ENCODE measurements at places on chromosomes 11 and 22.

- no peak for DNase-seq
These were observed 3.7 kb downstream of the TST start for GRCh38 chr22:37015587-37015878.

DNA sequence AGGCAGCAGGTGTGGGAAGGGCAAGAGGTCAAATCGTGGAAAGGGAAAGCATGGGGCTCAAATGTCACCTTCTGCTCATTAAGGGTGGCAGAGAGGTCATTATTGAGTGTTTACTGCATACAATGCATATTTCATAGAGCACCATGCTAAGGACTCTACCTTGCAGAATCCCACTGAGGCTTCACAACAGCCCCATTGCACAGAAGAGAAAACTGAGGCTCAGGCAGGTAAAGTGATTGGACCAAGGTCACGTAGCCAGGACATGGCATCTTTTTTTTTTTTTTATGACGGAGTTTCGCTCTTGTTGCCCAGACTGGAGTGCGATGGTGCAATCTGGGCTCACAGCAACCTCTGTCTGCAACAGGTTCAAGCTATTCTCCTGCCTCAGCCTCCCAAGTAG, 7.8 kb downstream of the FLRT1 start:
- DNase-seq: no peak

DNA sequence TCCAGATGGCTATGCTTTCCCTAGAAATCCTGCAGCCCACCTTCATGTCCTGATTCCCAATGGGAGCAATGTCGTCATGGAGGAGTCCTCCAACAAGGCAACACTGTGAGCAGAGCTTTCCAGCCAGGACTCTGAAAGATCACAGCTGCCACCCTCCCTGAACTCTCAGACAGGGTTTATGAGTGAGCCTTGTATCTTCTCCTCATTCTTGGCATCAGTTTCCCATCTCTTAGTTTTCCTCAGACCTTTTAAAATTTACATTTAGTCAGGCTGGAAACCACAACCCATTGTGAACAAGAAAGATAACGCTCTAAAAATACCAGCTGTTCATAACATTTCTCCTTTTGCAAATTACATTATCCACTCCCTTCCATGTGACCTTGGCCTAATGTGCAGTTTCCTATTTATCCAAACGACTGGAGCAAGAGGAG, 15.6 kb upstream of the LYVE1 start:
- DNase-seq: no peak

GRCh38 chr11:71418643-71419042, 29.6 kb downstream of the DHCR7 start:
- DNase-seq: no peak

DNA sequence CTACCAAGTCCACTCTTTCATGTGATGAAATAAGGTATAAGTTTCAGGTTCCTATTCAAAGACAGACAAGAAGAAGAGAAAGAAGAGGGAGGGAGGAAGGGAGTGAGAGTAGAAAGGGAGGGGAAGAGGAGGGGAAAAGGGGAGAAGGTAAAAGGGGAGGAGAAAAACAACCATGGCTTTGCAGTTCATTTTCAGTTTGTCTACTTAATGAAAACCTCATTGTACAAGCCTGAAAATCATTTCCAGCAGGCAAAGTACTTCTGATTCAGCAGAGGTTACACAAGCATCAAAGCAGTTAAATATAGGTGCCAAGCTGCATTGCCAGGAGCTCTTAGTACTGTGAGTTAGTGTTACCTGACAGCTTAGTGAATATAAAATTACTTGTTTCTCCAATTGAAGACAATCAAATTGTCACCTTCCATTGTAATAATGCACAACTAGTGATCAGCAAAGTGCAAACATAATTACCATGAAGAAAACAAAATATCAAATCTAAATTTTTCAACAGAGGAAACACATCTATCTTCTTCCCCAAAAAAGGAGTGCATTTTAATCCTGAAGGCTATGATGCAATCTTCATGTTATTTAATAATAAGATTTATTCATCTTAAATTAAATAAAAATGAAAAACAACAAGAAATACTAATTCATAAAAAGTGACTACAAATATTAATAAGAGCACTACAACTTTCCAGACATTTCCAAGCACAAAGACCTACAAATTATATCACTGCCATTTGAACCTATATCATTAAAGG, 8.2 kb downstream of the SOX6 start:
- DNase-seq: no peak

GRCh38 chr22:40449676-40450035, 79.3 kb downstream of the SGSM3 start:
- no peak for DNase-seq

GRCh38 chr11:16606784-16607674, 131.4 kb upstream of the C11orf58 start:
- no peak for DNase-seq

DNA sequence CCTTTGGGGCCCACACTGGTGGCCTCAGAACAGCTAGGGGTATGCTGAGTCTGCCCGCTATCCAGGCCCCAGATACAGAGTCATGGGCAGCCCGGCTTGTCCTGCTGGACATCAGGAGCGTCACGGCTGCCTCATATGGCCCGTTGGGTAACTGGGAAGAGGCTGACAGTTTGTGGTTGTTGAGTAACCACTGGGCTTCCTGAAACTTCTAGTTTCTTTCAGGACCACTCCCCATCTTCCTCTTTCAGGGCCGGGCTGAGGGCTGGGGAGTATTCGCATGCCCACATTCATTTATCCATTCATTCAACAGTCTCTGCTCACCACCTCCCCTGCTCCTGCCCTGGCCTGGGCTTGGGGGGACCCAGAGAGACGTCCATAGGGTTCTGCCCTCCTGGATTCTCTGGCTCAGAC, 13.4 kb upstream of the P2RY2 start:
- no peak for DNase-seq

- no peak for DNase-seq
These were observed 66.7 kb downstream of the EFCAB6 start for GRCh38 chr22:43745411-43745770.

GRCh38 chr11:95414217-95414616, 183.2 kb upstream of the SESN3 start:
- DNase-seq: no peak

DNA sequence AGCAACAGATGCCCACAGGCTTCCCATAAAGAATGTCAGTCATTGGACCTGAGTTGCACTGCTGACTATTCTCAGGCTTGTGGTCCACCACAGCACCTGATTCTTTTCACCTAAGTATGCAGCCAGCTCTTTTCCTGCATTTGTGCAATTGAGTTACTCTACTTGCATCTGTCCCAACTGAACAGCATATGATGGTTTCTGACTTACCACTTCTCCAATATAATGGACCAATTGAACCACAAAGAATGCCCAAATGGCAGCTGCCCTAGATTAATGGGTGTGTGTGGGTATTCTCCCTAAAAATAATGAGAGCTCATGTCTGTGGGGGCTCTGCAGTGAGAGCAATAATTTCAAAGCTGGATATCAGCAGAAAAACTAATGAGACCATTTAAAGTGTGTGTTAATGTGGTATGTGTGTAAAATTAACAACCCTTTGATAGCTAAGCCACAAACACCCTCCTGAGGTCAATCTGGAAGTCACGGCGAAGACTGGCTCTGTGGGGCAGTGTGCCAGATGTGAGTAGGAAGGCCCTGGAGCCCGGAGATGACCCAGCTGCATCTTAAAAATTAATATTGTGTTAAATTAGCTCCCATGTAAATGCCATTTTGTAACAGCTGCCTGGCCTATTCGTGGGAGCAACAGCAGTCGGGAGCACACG, 43.8 kb downstream of the SC5D start:
- no peak for DNase-seq

DNA sequence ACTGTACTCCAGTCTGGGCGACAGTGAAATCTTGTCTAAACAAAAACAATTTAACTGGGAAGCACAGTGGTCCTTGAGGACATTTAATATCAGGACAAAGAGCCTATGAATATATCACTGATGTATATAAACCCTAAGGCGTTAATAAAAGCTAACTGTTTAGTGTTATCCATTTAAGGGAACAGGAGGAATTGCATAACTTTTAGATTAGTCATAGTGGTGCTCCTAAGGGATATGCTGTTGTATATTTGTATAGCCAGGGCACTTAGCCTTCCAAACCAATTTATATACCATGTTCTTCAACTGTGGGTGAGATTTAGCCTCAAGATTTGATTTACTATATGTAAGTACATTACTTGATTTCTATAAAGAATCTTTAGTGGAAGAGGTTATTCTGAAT, 3.0 kb upstream of the CHEK1 start:
- no peak for DNase-seq
